Muscle of leg (tissue), 16 donors: ENCODE measurements at places on chromosomes 6 and 20.

- no peak overlapping the region for H3K4me3 ChIP-seq
- H3K4me1 ChIP-seq = peaks cover 14% of the 10 kb centered on the region
- H3K36me3 ChIP-seq = no peaks in the 10 kb centered on the region
- H3K27ac ChIP-seq = no peak overlapping the region
- H3K27me3 ChIP-seq = no peaks in the 10 kb centered on the region
Observed at GRCh38 chr20:6702144-6702543, 65.3 kb upstream of the BMP2 start.

- no peak overlapping the region for H3K27ac ChIP-seq
- no peaks in the 10 kb centered on the region for H3K36me3 ChIP-seq
- no peak overlapping the region for H3K4me3 ChIP-seq
- H3K27me3 ChIP-seq = peaks cover 6% of the 10 kb centered on the region
- no peak for DNase-seq
Observed at GRCh38 chr20:60056407-60057122, 98.3 kb downstream of the CDH26 start.

DNA sequence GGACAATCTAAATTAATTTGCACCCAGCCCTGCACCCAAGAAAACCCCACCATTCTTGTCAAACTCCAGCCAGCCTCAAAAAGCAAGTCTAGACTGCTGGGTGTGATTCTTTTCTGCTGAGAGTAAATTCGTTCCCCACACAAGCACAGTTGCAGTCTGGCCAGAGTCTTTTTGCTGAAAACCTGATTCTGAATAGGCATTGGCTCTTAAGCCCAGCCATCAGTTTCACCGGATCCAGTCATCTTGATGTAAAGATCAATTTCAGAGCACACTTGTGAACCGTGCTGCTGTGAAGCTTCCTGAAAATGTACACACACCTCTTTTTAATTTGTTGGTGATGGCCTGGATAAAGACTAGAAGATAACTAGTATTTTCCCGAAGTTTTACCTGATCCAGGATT, 159.4 kb upstream of the GGTLC1 start:
- H3K4me1 ChIP-seq = peaks cover 3% of the 10 kb centered on the region
- H3K36me3 ChIP-seq = no peaks in the 10 kb centered on the region
- no peak for DNase-seq
- no peaks in the 10 kb centered on the region for H3K27me3 ChIP-seq
- H3K27ac ChIP-seq = no peak overlapping the region

DNA sequence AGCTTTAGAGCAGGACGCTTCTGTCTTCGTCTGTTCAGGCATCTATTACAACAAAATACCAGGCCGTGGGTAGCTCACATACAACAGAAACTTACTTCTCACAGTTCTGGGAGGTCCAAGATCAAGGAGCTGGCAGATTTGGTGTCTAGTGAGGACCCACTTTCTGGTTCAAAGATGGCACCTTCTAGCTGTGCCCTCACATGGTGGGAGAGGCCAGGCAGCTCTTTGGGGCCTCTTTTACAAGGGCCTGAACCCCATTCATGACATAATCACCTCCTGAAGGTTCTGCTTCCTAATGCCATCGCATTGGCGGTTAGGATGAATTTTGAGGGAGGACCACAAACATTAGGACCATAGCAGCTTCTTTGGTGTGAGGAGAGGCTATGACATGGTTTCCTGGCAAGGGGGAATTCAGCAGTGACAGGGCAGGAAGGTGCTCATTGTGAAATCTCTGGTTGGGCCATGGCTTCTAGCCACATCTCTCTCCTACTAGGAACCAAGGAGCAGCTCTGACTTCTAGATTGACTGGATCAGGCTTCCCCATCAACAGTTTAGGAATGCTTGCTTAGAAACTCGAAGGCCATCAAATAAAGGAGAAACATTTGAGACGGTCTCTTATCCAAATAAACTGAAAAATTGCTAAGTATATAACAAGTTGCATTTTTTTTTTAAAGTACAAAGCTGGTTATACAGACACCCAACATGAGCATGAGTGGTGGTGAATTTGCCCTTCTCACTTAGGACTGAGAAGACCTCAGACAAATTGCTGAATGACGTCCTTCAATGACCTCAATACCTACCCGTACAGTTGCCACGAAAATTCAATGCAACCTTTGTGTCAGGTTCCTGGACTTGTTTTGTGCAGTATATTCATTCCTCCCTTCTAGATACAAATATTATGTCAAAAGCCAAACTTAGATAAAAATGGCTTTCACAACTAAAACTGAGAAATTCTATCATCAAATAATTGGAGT, 140.7 kb downstream of the ZDHHC14 start:
- peaks cover 13% of the 10 kb centered on the region for H3K4me1 ChIP-seq
- no peaks in the 10 kb centered on the region for H3K36me3 ChIP-seq
- no peak overlapping the region for H3K27ac ChIP-seq
- H3K4me3 ChIP-seq = no peak overlapping the region
- no peaks in the 10 kb centered on the region for H3K27me3 ChIP-seq

DNA sequence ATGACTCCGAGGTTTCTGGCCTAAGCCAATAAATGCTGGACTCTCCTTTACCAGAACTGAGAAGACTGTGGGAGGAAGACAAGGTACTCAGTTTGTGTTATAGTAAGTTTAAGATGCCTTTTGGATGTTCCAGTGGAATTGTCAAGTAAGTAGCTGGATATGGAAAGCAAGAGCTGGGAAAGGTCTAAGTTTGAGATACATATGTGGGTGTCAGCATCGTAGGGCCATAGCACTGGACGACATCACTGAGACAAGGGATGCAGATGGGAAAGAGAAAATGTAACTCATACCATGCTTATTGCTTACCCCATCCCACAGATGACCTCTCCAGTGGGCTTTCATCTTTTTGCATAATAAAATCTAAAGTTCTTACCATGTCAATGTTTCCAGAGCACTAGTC, 45.5 kb upstream of the ZNF217 start:
- no peaks in the 10 kb centered on the region for H3K27me3 ChIP-seq
- no peak for DNase-seq
- no peak overlapping the region for H3K27ac ChIP-seq
- H3K4me3 ChIP-seq = no peak overlapping the region
- no peaks in the 10 kb centered on the region for H3K36me3 ChIP-seq

- no peak for DNase-seq
- no peaks in the 10 kb centered on the region for H3K36me3 ChIP-seq
- H3K27me3 ChIP-seq = peaks cover 23% of the 10 kb centered on the region
- H3K27ac ChIP-seq = no peak overlapping the region
- peaks cover 19% of the 10 kb centered on the region for H3K4me1 ChIP-seq
Observed at GRCh38 chr20:31864521-31865400, 5.6 kb downstream of the DUSP15 start.

DNA sequence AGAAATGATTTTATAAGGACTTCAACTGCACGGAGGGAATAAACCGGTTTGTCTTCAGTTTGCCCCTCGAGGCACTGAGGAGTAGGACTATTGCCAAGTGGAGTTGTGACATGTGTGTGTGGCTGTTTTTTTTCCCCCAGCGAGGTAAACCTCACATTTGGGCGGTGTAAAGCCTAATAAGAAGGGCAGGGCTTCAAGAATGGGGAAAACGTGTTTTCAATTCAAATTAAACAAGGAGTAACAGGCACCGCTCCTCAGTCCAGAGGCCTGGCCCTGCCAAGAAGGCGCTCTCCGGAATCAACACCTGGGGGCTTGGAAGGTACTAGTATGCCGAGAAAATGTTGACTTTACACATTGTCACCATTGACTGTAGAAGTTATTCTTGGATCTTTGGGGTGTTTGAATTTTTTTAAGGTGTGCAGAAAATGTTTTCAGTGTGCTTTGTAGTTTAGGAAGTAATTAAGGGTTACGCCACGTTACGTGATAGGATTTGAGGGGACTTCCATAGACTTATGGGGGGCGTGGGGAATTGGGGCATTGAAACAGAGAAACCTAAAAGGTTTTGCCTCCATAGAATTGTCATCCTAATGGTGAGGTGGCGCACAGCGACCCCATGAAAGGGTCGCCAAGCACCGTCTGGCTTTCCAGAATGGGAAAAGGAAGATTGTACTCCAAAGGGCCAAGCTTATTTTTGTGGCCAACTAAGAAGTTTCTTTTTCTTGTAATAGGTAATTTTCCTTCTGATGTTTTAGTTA, 791 bp downstream of the ADGRG6 start:
- peak overlapping the region; percentile 37 for H3K27ac ChIP-seq
- H3K4me3 ChIP-seq = peak overlapping the region; percentile 57
- H3K4me1 ChIP-seq = peaks cover 6% of the 10 kb centered on the region
- no peak for DNase-seq

GRCh38 chr6:97009781-97010492, 85.4 kb downstream of the KLHL32 start:
- no peak for DNase-seq
- no peak overlapping the region for H3K4me3 ChIP-seq
- H3K4me1 ChIP-seq = no peaks in the 10 kb centered on the region
- H3K27ac ChIP-seq = no peak overlapping the region
- H3K27me3 ChIP-seq = no peaks in the 10 kb centered on the region

DNA sequence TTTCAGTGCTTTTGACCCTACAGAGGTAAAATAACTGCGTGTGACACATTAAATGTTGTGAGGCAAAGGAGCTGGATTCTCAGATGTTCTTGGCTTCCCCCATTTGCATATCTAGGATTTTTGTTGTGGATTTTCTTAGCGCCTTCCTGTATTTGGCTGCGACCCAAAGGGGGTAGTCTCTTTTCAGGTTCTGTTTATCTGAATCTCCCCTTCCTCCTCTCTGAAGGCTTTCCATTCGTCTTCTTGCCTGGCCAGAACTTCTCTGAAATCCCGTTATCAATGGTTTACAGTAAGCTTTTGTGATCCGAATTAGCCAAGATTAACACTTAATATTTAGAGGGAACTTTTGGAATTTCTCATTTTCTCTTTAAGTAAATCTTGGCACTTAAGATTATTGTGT, 60.8 kb downstream of the ADGRB3 start:
- H3K36me3 ChIP-seq = no peaks in the 10 kb centered on the region
- no peak for DNase-seq
- no peak overlapping the region for H3K4me3 ChIP-seq
